ENCODE measurements at places on chromosomes 7 and 10.

- DNase-seq: no peak
Measured at GRCh38 chr10:75050149-75050919, 61.1 kb upstream of the SAMD8 start.

DNA sequence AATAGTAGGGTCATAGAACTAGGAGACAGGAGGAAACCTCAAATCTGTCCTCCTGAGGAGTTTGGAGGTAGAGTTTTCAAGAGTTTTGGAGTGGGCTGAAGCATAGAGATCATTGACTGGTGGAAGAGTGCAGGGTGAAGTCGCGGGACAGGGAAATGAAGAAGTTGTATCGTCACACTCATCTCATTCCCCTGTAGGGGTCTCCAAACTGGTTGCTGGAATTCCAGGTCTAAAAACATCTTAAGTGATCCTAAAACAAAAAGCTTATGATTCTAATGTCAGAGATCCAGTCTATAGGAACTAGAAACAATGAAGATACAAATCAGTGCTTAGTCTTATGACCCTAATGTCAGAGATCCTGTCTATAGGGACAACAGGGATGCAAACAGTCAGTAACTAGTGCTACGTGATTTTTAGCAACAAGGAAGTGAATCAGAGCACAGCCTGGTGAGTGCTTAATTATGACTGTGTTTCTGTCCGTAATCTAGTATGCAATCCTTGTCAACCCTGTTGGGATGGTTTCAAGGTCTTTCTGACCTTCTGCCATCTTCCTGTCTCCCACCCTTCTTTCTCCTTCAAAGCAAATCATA lies 139.4 kb downstream of the SKIDA1 start:
- DNase-seq: no peak

GRCh38 chr7:99562832-99563231 lies 4.4 kb downstream of the ZNF655 start:
- DNase-seq: no peak

DNA sequence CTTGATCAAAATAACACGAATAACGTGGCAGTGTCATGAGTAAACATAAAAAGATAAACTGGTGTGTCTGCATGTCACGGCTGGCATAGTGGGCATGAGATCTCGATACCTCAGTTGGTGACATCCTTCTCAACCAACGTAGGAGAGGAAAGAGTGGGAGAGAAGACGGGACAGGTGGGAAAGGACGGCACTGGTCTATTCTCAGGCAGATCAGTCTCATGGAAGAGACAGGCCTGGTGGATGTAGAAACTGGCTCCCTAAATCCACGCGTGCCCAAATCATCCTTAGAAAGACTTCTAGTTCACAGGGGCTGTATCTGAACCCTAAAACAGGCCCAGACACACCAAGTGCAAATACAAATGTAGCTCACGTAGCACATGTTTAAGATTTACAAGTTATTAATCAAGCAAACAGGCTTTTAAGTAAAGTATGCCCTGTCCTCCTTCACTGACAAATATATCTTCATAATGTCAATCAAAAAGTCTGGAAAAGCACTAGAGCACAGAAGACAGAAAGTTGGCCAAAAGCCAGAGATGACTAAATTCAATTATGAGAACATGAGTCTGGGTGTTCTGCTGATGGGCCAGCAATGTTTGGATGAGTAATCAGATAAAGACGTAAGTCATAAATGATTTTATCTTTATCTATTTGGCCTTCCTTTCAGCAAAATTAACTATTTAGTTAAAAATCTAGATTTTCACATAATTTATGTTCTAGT lies 56.3 kb downstream of the SFMBT2 start:
- DNase-seq: no peak

DNA sequence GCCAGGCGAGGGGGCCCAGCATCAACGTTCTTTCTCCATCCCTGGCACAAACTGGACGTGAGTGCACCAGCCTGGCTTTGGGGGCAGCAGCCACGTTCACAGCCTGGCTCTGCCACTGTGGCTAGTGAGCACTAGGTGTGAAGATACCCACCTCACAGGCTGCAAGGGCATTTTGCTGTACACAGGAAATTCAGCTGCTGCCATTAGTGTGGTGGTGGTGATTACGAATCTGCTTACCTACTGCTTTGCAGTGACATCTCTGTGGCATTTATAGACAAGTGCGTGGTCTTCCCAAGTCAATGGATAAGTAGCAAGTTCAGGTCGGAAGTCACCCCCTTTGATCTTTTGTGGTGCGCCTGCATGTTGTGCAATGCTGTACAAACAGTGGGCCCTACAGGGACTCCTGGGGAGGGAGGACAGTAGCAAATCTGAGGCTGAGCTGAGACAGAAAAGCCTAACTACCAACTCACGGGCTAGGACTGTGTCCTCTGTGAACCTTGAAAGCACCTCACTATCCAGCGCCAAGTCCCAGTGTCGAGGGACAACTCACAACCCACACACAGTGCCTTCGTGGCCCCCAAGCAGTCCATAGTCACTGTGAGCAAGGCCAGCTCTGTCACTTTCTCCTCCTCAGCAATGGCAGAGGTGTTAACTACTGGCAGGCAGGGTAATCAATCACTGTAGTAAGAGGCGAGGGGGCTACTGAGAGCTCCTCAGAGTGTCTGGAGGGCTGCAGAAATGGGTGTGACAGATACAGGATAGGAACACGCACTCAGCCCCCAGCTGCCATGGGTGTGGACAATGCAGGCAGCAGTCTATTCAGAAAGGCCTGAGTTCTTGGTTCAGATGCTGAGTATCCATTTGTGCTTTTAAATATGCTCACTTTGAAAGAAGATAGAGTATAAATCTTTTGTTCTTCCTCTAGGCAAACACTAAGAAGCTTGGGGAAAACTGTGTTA lies 17.0 kb upstream of the MMP21 start:
- no peak for DNase-seq

GRCh38 chr10:86202226-86202735 lies 164.3 kb downstream of the GRID1 start:
- no peak for DNase-seq

DNA sequence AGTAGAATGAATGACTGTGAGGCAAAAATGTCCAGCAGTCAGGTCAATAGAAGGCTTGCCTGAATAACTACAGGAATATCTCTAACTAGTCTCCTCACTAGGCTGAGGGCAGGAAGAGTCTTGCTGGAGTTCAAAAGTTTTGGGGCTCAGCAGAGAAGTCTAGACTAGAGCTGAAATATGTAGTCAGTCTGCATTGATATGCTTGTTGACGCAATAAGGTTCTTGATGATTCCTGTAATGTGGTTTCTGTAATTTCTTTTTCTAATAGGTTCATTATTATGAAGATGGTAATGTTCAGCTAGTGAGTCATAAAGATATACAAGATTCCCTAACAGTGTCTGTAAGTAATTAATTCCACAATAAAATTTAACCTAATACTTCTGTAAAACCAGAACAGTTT lies 41.5 kb upstream of the ST7 start:
- DNase-seq: no peak

DNA sequence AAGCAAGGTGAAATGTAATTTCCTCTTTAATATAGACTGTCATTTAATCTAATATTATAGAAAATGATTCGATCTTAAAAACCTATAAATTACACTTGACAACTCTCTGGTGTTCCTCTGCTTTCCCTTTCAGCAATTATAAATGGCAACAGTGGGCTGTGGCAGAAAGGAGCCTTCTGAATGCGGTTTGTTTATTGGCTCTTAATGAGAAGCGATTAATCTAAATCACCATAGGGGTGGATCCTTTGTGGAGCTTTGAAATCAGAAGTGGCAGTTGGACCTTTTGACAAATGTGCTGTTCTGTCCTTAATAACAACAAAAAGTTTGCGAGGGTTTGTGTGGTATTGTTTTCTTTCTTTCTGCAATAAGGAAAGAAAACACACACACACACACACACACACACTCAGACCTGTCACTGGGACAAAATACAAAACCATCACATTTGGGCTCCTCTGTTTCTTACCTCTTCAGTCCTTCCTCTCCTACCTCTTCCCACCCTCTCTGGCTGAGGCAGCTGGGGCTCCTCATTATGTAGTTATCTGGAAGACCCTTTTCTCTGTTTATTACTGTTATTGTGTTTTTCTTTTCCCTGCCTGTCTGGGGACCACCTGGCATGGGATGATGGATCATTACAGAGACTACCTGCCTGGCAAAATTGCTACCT lies 316.2 kb downstream of the SORCS3 start:
- no peak for DNase-seq

DNA sequence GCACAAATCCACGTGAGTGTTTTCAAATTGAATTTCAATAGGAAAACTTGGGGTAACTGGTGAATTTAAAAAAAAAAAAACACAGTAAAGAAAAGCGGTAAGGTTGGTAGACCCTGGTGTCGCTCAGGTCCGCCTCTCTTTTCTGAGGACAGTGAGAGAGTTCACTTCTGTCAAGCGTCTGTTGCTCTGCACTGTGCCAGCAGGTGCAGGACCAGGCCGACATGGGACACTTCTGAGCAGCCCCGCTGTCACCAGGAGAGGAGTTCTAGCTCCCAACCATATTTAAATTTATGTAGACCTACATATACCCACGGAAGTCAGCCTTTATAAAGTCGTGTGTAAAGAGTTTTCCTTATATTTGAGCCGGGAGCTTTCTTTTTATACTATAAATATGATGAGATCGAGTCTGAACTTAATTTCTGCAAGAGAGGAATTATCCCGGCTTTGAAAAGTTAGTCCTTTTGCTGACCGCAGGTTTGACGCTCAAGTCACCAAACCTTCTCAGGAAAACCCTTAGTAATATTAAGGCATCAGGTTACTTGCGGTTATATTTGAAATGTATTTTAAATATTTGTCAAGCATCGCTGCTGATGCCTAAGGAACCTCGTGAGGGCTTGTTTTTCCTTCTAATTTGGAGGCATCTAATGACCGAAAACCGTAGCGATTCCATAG lies 531 bp downstream of the IKZF1 start:
- DNase-seq: no peak

- DNase-seq: no peak
Measured at GRCh38 chr7:116097365-116098009, 66.9 kb upstream of the TFEC start.

- no peak for DNase-seq
Measured at GRCh38 chr10:117398029-117398428, 22.8 kb upstream of the PDZD8 start.

DNA sequence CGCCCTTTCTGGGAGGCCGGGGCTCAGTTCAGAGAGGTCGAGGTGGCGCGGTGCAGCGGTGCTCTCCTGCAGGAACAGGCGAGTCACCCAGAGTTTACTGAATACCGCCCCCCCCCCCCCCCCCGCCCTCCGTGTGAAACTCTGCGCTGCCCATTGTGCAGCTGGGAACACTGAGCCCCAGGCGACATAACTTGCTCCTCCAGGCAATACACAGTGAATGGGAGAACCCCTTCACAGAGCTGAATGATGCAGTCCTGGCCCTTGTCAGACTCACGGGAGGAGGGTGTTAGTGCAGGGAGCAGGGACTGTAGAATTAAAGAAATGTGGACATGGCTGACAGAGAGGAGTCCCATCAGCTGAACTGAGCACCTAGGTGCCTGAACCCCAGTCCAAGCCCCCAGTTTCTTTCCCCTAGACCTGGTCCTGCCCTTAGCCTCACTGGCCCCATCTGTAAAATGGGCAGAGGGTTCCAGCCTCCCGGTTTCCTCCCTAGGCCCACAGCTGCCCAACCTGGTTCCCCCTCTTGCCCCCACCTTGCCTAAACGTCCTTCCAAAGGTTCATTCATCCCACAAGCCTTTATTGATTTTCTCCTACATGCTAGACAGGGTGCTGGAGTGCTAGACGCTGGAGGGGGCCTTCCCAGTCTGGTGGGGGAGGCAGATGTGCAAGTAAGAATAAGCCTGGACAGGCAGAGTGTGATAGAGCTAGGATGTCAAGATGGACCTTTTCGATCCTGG lies 869 bp upstream of the LOXL4 start:
- DNase-seq: no peak

GRCh38 chr10:131833013-131833412 lies 67.8 kb upstream of the PPP2R2D start:
- no peak for DNase-seq

GRCh38 chr10:79081353-79082034 lies 12.7 kb downstream of the ZMIZ1 start:
- DNase-seq: no peak

- no peak for DNase-seq
Measured at GRCh38 chr7:139702811-139703486, 74.8 kb downstream of the HIPK2 start.

DNA sequence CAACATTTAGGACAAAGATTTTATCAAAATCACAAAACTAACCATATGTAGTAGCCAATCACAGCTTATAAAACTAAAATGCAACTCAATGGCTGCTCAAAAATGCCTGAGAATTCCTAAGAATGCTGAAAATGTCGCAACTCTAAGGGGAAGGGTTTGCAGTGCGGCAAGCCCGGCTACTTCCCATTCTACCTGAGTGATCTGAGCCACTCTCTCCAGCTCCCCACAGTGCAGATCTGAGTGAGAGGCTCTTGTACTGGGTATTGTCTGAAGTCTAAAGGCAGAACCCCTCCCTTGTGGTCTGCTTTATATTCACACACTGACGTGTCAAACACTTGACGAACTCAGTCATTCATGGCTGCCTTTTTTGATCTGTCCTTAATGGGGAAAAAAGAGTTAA lies 28.9 kb downstream of the RAB11FIP2 start:
- DNase-seq: no peak

- DNase-seq: no peak
Measured at GRCh38 chr7:46852795-46853194, 729.1 kb downstream of the TNS3 start.

- DNase-seq: peak; percentile 37
Measured at GRCh38 chr10:71045204-71045809, 156.9 kb upstream of the PCBD1 start.

DNA sequence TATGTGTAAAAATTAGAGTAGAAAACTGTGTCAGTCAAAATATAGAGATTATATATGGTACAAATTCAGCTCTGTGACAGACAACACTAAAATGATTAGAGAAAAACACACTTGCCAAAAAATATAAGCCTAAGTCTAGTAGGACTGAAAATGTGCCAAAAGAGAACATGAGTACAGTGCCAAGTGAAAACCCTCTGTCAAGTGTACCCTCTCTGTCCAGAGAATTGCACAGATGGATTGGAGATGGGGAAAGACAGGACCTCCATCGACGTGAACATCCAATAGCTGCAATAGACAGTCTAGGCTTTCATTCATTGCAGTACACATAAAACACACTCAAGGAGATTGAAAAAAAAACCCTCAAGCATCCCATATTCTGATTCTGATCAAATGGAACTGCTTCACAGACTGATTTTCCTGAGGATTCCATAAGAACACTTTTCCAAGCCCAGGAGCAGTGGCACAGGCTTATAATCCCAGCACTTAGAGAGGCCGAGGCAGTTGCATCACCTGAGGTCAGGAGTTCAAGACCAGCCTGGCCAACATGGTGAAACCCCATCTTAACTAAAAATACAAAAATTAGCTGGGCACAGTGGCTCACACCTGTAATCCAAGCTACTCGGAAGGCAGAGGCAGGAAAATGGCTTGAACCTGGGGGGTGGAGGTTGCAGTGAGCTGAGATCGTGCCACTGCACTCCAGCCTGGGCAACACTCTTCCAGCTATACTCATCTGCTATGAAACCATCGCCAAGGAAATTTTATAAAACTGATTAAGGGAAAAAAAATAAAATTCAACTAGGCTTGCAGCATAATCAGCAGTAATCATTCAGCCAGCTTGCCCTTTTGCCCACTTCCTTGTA lies 110.0 kb upstream of the TRIM24 start:
- DNase-seq: no peak

GRCh38 chr7:28106321-28106829 lies 74.2 kb downstream of the JAZF1 start:
- no peak for DNase-seq

All from hippocampal formation (tissue), 2 donors.